Dermis blood vessel endothelial cell (primary cell): ENCODE measurements at places on chromosomes 11 and 22. TPM values are rescaled to one million over a fixed set of nuclear protein-coding genes. Genes with fewer than 3 reads are reported as not detected.

TMEM80 gene
- 10.7 and 12.4 TPM in 2 replicates for total RNA-seq

PLAAT5 gene
- total RNA-seq = not detected in 2 replicates

FAM180B gene
- not detected in 2 replicates for total RNA-seq

GTSE1 gene
- 2.7 and 15.6 TPM in 2 replicates for total RNA-seq

ACO2 gene
- 75.0 and 114 TPM in 2 replicates for total RNA-seq

CPT1B gene
- total RNA-seq = 7.5 and 16.3 TPM in 2 replicates

KRTAP5-11 gene
- total RNA-seq = not detected in 2 replicates

CWC15 gene
- 38.0 and 40.8 TPM in 2 replicates for total RNA-seq

ACTN3 gene
- total RNA-seq = under 0.01 and 0.14 TPM in 2 replicates

KCNK4 gene
- 0.17 TPM in 1 of 2 replicates, not detected in the other for total RNA-seq

MUC2 gene
- total RNA-seq = not detected in 2 replicates

CD3D gene
- total RNA-seq = not detected in 2 replicates

GRCh38 chr22:35717572-35717971, at the start of gene APOL5:
Gene APOL5 (plus strand): TSS chr22:35717872. CDS start chr22:35717872, 0 bp downstream.
- DNase-seq = no peak

DNA sequence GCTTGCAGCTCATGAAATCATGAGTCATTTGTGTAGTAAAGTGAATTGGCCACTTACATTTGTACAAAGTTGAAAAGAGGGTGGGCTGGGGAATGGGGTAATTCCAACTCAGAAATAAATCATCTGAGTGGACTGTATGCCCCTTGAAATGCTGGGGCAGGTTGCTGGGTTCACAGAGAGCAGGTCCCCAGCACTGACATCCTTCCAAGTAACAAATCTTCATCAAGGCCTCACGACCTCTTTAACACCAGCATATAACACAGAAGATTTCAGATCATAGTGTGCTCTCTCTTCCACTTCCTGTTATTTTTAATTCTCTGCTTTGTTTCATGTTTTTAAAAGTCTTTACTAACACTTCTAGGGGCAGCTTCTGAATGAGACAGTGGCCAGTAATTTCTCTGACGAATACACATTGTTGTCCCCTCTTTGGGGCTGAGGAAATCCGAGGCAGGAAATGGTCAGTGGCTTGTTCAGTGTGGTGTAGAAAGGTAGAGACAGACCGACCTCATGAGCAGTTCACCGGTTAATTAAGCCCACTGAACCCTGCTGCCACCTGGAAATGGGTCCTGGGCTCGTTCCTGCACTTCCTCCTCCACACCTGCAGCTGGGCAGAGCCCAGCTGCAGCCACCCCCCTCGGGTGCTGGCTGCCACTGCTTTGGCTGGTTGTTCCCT, 127.7 kb downstream of the MAML2 start:
- DNase-seq = peak; percentile 78

GRCh38 chr11:57681168-57681567, 13.3 kb downstream of the ZDHHC5 start:
- DNase-seq = no peak

DNA sequence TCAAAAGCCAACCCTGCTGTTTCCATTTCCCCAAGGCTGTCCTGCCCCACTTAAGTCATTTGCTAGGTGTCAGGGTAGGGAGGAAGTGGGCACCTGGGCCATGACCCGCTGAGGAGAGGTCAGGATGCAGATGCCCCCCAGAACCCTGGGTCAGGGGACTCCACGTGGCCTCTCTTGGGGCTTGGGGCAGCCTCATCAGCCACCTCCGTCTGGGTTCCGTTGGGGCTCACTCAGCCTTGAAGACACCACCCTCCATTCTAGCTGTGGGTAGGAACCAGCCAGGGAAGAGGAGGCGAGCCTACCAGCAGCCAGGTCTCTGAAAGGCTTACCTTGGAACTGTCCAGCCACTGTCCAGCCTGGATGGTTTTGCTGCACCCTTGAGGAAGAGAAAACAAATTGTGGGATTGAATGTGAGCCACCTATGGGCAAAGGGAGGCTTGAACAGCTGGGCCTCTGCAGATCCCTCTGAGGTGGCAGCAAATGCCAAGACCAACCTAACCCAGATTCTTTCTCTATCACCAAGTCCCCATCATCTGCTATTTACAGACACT, 2.5 kb downstream of the APOL4 start:
- no peak for DNase-seq

DNA sequence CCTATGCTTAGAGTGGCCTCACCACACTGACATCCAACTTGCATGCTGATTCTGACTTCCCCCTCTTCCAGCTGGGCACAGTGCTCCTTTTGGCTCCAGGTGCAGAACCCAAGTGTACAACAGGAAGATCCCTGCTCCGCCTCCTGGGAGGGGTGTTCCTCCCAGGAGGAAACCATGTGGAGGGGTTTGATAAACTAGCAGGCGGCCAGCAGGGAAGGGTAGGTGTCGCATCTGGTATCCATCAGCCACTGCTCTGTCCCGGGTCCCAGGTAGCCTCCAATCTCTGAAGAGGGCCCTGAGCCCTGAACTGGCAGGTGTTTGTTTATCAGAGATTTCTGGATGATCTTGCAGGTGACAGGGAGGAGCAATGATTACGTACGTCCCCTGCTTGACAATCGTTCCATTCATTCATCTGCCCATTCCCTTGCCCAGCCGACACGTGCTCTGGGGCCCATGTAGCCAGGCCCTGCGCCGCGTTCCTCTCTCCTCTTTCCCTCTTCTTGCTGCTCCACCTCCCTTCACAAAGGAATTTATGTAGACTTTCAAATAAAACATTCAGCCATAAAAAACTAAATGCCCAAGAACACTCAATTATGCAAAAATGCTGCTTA, 41.2 kb upstream of the MICAL2 start:
- no peak for DNase-seq

DNA sequence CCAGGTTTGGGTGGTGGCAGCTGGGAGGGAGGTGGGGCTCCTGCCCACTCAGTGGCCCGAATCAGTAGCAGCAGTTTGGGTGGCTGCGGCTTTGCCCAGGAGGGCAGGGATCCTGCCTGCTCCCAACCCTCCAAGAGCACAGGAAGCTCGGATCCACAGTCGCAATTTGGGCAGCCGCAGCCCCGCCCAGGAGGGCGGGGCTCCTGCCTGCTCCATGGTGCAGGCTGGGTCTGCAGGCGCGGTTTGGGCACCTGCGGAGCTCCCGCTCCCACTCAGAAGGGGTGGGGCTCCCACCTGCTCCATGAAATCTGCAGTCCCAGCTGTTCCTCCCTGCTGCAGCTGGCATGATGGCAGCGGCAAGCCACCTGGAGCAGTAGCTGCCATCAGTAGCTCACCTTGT, 38.1 kb upstream of the CALCB start:
- no peak for DNase-seq

GRCh38 chr11:121206810-121207209, 85.8 kb upstream of the SC5D start:
- no peak for DNase-seq

GRCh38 chr22:20092477-20092854, 12.4 kb downstream of the DGCR8 start:
- no peak for DNase-seq

GRCh38 chr11:29327891-29328290, 688.9 kb downstream of the KCNA4 start:
- DNase-seq = no peak

GRCh38 chr22:21051831-21052400, 6.2 kb downstream of the LRRC74B start:
- no peak for DNase-seq

DNA sequence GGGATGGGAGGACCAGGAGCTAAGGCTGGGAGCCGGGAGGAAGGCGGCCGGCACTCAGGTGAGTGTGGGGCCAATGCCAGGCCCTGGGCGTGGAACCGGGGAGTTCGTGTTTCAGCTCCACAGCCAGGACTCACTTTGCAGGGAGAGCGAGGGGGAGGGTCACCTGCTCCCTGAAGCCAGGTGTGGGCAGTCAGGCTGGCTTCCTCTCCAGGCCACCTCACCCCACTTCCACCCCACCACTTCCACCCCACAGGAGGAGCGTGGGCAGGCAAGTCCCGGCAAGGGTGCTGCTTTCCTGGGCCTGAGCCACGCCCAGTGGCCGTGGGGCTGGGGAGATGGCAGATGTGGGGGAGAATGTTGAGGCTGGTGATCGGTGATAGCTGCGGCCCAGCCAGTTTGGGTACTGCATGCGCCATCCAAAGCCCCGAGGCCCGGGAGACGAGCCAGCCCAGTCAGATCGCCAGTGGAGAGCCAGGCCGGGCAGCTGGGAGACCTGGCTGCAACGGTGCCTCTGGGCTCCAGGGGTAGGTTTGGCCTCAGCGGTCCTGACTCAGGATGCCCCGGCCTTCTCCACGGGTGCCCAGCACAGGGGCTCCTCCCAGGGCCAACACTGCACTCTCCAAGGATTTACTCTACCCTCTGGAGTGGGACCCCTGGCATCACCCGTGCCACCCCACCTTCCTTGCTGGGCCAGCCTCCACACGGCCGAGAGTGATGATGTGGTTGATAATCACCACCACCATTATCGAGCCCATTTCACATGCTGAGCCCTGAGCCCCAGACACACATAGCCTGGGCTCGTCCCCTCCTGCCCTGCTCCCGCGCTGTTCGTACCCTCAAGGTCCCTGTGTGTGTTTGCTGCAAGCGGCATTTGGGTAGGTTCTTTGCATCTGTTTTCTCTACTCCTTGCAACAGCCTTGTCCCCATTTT, 93.8 kb downstream of the WNT7B start:
- DNase-seq = no peak

DNA sequence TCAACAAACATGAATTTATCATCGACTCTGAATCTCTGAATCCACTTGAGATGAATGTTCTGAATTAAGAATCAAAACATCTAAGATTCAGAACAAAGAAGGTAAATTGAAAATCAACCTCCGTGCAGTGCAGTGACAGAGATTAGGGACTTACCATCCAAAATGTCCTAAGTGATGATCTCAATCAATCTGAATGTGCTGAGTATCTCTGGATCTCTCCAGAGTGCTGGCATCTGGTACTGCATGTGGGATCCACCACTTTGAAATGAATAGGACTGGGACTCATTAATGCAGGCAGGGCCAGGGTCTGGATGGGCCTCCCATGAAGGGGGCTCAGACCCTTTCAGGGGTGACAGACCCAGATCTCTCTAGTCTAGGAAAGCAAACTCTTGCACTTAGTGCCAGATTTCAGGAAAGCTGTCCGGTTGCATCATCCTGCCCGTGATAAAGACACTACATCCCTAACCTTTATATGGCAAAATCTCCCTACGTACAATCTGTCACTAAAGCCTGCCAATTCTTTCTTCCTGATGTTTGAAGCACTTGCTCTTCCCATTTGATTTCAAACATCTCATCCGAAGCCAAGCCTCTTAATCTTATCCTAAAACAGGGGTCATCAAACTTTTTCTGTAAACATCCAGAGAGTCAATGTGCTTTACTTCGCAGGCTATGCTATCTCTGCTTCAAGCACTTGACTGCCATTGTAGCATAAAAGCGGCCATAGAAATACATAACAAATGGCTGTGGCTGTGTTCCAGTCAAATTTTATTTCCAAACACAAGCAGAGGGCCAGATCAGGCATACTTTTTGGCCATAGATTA, 263.3 kb downstream of the LARGE1 start:
- no peak for DNase-seq

GRCh38 chr11:60900673-60901404, 5.5 kb downstream of the PRPF19 start:
- DNase-seq = no peak

DNA sequence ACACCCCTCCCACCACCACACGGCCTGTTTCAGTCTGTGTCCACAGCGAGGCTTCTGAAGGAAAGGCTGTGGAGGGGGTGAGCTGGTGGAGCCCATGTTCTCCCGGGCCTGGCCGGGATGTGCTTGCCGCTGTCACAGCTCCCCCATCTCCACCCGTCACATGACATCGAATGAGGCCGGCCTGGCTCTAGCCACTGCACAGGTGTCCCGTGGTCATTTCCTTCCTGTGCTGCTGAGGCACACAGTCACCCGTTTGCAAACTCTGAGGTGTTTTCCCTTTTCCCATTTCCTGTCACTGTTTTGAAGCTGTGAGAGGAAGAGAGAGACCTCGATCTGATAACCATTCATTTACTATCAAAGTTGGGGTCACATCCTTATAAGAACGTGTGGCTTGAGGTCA, 55.7 kb upstream of the CLDN5 start:
- DNase-seq = peak; percentile 95

GRCh38 chr22:31343235-31344191, 2.6 kb downstream of the PATZ1 start:
- DNase-seq = peak; percentile 30

DNA sequence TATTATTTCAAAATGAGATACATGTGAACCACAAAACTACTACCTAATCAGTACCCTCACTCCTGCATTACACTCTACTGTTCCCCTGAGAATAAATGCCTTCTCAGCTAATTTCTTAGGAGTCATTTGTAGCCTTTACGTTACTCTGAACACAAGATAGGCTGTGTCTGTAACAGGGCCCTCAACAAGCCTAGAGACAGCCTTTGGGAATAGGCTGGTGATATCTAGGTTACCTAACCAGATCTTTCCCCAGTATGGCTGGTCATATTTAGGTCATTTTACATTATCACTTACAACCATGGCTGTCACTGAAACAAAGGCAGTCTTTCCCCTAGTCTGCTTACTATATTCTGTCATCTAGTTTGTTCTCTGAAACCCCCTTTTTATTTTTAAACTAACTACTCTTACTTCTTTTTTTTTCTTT, 14.2 kb downstream of the ATM start:
- DNase-seq = peak; percentile 5

GRCh38 chr22:38549101-38549894, 20.7 kb downstream of the DMC1 start:
- DNase-seq = no peak
